ENCODE measurements at places on chromosomes 7 and 10.

DNA sequence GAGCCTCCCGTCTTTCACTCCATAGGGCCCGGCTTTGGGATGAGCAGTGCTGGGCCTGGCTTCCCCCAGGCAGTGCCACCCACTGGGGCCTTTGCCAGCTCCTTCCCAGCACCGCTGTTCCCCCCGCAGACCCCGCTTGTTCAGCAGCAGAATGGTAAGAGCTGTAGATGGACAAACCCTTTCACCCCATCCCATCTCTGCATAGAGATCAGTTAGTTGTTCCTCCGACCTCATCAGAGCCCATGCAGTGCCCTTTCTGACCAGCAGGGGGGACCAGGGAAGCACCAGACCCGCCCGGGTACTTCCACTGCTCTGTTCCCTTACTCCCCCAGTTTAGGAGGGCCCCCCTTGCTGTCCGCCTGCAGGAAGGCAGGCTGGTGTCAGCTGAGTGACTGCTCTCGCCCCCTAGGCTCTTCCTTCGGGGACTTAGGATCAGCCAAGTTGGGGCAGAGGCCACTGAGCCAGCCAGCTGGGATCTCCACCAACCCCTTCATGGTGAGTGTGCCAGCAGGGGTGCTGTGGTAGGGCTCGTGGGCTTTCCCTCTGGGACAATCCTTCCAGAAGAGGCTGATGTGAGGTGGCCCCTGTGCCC lies 9.8 kb downstream of the SAP25 start:
- peak; percentile 82 for DNase-seq

DNA sequence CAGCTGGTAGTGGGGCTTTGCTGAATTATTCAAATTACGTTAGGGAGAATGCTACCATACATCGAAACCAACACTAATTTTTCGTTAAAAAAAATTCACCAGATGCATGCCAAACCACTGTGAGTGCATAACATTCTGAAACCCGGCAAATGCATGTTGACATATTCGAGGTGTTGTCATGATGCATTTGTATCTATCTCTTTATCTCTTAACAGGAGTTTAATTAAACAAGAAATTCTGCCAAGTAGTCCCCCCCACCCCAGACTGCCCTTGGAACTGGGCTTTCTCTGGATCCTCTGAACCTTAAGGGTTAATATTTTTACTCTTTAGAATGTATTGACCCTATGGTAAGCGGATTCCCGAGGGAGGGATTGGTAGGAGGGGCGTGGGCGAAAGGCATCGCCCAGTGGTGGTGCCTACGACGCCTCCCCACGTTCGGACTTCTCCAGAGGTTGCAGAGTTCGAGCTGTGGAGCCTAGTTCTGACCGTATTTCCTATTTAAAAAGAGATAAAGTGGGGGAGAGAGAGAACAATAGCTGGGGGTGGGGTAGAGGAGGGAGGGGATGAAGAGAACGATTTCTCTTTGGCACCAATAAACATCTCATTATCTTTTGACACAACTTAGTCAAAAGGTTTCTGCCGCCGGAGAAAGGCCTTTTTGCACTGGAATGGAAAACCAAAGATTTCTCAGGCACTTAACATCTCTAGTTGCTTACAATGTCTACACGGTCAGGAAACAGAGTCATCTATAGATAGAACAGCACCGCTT lies 7.2 kb downstream of the DLX6 start:
- no peak for DNase-seq

- DNase-seq, result no peak
These were observed 57.0 kb downstream of the DNAJC12 start for GRCh38 chr10:67780759-67781538.

DNA sequence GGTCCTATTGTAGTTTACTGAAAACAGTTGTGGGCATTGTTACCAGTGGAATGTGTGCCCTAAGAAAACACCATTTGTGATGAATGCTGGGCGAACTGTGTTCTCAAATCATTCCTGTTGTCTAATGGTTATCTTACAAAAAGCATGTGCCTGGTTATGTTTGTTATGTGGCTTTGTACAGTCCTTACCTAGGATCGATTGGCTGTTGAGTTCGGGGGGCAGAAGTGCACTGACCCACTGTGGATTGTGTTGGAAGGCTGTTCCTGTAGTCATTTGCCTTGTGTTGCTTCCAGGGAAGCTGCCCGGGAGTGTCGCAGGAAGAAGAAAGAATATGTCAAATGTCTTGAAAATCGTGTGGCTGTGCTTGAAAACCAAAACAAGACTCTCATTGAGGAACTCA lies 84.3 kb downstream of the CREM start:
- no peak for DNase-seq

GRCh38 chr10:92573091-92573797 lies 649 bp downstream of the IDE start:
- DNase-seq, result peak; percentile 21

All from stimulated activated CD4-positive, alpha-beta T cell treated with anti-CD3 and anti-CD28 coated beads, Interleukin-15, amount 100 ng/mL, for 1 hour (primary cell).